GF-D8 (cell line): ENCODE measurements at places on chromosomes 2 and 18.
A peak's percentile ranks its signal among the peaks of the same experiment; 100 is the strongest.

DNA sequence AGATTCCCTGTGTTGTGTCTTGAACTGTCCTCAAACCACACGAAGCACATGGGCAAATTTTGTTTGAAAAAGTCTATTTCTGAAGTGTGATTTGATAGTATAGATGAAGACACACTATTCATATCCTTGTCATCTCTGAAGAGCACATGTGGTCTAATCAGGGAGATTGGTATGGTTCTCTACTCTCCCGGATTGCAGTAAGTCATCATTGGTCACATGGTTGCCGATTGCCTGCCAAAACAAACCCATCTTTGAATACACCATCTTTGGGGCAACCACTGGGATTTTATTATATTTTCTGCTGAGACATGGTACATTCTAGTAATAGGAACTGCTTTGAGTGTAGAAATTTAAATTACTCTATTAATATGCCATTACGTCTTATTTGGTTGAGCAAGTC, 186.9 kb downstream of the MYO1B start:
- DNase-seq: no peak

GRCh38 chr2:11004199-11004598, 92.5 kb downstream of the KCNF1 start:
- DNase-seq: no peak

DNA sequence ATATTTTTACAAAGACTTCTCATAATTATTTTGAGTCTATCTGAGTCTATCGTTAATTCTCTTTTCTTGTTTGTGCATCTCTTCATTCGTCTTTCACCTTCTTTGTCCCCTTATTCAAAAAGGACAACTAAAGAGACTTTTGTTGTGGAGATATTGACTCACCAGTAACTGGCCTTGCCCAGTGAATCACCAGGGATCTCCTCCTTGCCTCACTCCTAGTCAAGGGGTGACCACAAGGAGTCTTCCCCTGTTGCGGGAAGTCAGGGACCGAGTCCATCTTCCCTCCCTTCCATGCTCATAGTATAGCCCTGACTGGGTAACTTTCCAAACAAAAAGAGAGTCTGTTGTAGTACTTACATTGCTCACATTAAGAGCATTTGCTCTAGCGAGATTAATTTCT, 158.9 kb downstream of the NEB start:
- no peak for DNase-seq

DNA sequence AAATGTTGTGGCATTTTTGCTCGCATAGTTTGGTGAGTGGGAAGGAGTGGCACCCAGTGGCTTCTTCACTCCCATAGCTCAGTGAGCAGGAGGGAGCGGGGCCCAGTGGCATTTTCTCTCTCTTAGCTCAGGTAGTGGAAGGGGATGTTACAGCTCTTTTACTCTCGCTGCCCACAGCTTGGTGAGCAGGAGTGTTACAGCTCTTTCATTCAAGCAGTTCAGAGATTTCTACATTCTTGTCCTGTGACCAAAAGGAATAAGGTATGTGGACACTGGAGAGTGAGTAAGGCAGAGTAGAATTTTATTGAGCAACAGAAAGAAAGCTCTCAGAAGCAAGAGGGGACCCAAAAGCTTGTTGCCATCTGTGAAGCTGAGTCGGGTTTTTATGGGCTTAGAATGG, 192.4 kb downstream of the SPAG16 start:
- DNase-seq: no peak

DNA sequence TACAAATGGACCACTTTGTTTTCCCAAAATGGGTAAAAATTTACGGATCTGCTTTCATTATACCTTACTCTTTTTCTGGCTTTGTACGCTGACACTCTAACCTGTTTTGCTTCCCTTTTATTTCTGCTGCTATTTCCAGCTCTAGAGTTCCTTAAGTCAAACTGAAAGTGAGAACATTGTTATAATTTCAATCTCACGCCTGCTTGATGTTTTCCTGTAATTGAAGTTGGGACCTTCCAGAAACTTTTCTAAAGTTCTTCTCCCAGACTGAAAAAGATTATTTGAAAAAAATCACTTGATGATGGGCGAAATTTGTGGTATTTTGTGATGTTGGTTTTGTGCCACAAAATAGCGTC, 1.8 kb downstream of the GLS start:
- no peak for DNase-seq

DNA sequence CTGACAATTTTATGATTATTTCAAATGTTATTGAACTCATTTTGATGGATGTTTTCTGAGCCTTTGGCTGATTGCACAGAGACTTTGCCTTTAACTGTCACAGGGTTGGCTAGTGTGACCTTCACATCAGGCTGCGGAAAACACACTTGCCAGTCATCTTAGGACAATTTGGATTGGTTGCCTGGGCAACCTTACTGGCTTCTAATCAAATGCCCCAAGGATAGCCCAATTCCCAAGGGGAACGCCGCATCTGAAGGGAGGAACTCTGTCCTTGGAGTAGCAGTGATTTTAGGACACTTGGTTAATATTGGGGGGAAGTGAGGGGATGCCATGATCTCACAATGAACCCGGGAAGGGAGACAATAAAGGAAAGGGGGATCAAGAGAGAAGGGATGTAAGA, 29.5 kb downstream of the OSBPL6 start:
- no peak for DNase-seq

- no peak for DNase-seq
Measured at GRCh38 chr2:238594796-238595749, 168.3 kb downstream of the ASB1 start.

DNA sequence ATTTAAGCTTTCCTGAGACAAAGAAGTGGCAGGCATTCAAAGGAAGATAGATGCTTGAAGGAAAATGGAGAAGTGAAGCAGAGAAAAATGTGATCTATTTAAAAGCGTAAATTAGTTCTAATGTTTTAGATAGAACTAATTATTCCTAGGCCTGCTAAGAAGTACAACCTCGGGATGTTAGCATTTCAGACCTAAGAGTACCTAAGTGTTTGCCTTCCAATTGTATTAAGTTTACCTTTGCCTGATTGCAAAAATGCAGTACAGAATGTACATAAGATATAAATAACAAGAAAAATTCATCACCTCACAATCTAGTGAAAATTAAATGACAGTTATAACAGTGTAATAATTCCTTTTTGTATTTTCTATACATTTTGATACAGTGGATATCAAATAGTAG, 71.1 kb upstream of the HNMT start:
- no peak for DNase-seq

GRCh38 chr2:10659898-10660568, 29.7 kb downstream of the NOL10 start:
- no peak for DNase-seq

DNA sequence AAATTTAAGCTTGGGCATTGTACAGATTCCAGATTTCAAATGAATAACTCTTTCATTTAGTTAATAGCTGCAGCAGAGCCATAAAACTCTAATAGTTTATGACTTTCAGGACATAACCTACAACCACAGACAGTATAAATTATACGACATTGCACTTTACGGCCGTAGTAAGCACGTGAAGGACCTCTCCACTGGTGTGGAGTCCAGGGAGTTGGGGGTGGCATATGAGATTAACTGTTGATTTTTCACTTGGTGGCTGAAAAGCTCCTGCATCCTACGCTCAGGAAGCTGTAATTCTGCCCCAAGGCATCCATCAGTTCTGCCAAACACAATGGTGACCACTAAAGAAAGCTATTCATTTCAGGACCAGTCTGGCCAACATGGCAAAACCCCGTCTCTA, 376.2 kb downstream of the SOX11 start:
- DNase-seq: no peak

DNA sequence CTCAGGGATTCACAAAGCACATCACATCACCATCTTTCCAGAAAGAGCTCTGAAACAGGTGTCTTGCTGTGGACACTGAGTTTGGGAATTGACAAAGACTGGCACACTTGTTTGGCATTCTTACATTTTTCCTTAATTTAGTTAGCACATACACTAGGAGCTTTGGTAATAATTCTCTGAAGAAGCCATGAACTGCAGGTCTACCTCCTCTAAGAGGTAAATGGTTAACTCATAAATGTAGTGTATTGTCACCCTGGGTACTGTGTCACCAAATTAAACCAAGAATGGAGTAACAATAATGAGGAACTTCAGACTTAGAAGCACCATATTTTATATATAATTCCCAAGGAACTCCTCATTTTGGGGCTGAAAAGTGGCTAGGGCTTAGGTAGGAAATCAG, 22.6 kb downstream of the EIF4E2 start:
- DNase-seq: no peak

DNA sequence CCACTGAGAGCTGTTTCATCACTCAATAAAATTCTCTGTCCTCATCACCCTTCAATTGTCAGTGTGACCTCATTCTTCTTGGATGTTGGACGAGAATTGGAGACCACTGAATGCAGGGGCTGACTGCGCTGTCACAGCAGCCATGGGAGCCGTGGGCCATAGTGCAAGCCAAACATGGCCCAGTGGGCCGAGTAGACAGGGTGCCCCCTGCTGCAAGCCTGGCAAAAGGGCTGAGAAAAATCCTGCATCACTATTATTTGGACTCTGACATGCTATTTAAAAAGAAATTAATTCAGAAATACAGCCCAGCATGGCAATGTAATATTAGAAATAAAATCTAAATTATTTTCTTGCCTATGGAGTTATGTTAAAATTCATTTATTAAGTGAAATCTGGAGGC, 67.8 kb upstream of the FAM98A start:
- no peak for DNase-seq

- no peak for DNase-seq
Measured at GRCh38 chr18:35443847-35444246, 53.9 kb downstream of the INO80C start.

GRCh38 chr2:146801886-146802285, 1042.9 kb upstream of the ACVR2A start:
- DNase-seq: no peak

GRCh38 chr2:141493936-141494335, 636.9 kb downstream of the LRP1B start:
- DNase-seq: no peak

DNA sequence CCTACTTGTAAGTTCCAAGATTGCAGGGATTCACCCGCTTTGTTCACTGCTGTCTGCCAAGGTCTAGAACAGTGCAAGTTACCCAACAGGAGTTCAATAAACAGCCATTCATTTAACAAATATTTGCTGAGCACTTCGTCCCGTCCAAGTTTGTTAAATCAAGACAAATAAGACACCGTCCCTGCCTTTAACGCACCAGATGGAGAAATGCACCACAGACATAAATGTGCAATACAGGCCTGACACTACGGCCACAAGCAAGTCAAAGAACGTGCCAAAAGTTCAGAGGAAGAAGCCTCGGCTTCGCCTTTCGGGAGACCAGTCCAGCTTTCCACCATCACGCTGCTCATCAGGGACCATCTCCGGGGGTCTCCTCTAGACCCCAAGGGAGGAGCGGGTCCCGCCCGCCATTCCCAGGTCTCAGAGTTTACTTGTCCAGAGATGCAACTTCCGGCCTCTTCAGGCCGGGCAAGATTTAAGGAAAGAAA, 429 bp downstream of the C2orf76 start:
- peak; percentile 28 for DNase-seq

DNA sequence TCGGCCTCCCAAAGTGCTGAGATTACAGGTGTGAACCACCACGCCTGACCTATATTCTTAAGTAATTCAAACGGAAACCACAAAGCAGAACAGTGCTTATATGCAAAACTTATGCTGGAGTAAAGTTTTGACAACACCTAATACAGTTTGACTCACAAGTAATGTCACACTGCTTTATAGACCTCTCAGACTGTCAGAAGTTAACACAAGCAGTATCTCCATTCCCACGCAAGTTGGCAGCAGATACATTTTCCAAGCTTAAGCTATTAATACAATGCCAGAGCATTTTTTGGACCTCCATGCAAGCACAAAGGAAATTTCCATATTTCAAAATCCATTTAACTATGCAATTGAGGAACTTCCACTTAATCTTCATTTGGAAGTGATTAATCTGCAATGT, 21.0 kb upstream of the SANBR start:
- DNase-seq: peak; percentile 2

GRCh38 chr2:234630801-234631261, 133.9 kb upstream of the ARL4C start:
- no peak for DNase-seq

GRCh38 chr2:44825702-44826101, 115.8 kb upstream of the SIX3 start:
- no peak for DNase-seq

GRCh38 chr18:74444104-74444503, 13.0 kb downstream of the DIPK1C start:
- DNase-seq: no peak

GRCh38 chr18:49178736-49179135, 228.0 kb upstream of the SMAD7 start:
- DNase-seq: no peak

- no peak for DNase-seq
Measured at GRCh38 chr2:1594123-1594372, 150.3 kb downstream of the PXDN start.

GRCh38 chr18:31491586-31491985, 6.4 kb upstream of the DSG2 start:
- no peak for DNase-seq

- no peak for DNase-seq
Measured at GRCh38 chr18:42028247-42028832, 73.3 kb downstream of the PIK3C3 start.

DNA sequence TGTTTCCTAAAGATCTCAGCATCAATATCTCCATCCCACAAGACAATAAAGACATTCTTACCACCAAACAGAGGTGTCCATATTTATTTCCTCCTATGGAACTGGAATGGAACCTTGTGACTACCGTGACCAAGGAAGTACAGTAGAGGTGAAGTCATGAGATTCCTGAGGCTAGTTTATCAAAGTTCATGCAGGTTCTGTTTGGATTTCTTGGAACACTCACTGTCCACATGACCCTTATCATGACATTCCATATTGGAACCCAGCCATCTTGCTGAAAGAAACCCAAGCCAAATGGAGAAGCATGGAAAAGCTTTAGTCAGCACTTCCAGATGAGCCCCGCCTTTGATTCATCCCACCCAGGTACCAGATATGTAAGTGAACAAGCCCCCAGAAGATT, 516.0 kb upstream of the POU3F3 start:
- DNase-seq: no peak

- DNase-seq: no peak
Measured at GRCh38 chr2:124524155-124524915, 499.2 kb downstream of the CNTNAP5 start.

GRCh38 chr2:64595397-64596176, 58.1 kb downstream of the SERTAD2 start:
- peak; percentile 16 for DNase-seq

GRCh38 chr2:57160976-57161375, 885.6 kb upstream of the VRK2 start:
- DNase-seq: no peak

GRCh38 chr2:207897541-207898353, 127.6 kb downstream of the PLEKHM3 start:
- DNase-seq: no peak

GRCh38 chr2:64237266-64237665, 93.0 kb upstream of the PELI1 start:
- no peak for DNase-seq

- DNase-seq: no peak
Measured at GRCh38 chr2:157440404-157441071, 3.4 kb downstream of the CYTIP start.

- no peak for DNase-seq
Measured at GRCh38 chr2:218387369-218388194, 5.5 kb downstream of the SLC11A1 start.

- DNase-seq: no peak
Measured at GRCh38 chr2:201953396-201953795, 80.3 kb upstream of the FZD7 start.
